ENCODE measurements at places on chromosomes 6 and 20.
A peak's percentile ranks its signal among the peaks of the same experiment; 100 is the strongest.

DNA sequence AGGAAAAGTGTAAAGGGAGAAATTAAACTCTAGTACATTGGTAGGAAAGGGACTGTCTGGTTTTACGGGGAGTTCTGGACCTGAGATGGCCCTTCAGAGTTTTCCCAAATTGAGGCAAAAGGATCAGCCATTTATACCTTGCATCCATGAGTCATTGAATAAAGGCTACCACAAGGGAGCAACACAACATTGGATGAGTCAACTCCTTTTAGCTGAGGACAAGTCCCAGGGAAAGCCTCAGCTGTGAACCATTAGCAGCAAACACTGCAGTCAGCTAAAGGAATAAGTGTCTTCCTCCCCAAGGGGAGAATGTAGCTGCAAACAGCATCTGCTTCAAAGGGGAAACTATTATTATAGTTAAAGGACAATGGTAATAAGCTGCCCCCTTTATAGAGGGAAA, 468.7 kb upstream of the ID4 start:
- no peak for DNase-seq

- no peak for DNase-seq
Observed at GRCh38 chr6:31928672-31928939, 1.1 kb downstream of the C2 start.

GRCh38 chr6:7121700-7122241, 14.0 kb downstream of the RREB1 start:
- DNase-seq: no peak

DNA sequence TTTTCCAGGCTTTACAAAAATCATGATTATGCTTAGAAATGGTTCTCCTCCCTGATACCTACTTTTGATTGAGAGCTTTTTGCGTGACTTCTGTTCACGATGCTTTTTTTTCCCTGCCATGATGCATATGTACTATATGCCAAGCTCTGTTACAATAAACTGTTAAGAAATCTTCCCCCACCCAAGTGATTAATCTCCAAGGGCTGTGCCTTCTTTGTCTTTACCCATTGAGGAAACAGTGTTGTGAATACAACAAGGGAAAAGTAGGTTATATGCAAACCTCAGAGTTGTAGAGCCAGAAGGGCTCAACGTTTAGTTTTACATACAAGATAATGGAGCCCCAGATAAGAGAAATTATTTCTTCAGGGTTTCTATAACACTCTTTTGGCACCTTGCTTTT, 34.1 kb upstream of the MYLK2 start:
- no peak for DNase-seq

DNA sequence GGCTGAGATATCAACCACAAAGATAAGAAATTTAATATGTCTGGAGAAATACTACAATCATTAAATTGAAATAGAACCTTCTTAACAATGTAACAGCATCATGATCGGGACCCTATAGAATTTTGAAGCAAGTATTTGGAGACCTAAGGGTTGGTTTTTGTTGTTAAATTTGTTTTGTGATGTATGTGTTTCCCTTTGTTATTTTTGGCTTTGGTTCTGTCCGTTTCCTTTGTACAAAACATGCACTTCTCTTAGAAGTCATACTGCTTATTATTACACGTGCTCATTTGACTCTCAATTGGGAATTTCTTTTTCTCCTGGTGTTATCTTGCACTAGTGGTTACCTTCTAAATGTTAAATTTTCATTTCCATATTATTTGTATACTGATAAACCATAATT, 4.0 kb upstream of the PLN start:
- no peak for DNase-seq

DNA sequence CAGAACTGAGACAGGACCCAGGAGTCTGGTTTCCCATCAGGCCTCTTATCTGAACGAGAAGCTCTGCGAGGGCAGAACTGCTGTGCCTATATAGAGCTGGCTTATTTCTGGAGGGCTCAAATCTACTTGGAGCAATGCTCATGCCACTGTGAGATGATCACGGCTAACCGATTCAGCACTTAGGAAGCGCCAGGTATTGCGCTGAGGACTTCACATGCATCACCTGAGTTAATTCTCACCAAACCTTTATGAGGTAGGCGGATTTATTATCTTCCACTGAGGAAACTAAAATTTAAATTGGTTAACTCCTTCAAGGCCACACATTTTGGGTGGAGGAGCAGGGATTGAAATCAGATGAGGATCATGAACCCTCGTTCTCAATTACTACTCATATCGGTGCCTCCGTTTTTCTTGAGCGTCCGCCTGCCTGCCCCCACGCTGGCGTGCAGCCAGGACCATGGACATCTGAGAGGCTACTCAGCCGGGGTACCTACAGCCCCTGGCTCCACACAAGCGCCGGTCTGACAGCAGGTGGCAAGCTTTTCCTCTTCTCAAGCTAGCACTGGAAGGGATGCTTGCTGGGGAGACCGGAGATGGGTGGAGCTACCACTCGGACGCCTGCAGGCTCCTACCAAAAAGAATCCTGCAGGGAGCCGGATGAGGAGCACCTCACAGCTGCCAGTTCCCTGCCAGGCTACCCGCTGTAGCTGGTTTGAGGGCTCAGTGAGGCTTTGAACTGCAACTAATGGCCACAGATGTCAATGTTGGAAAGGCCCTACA, 1.0 kb upstream of the PCIF1 start:
- peak; percentile 77 for DNase-seq

- DNase-seq: no peak
Observed at GRCh38 chr6:21598674-21599023, 5.1 kb downstream of the SOX4 start.
